Activated naive CD8-positive, alpha-beta T cell treated with anti-CD3 and anti-CD28 coated beads, Interleukin-2, amount 50 U/mL, for 16 hours (primary cell): ENCODE measurements at places on chromosomes 7 and 10.

GRCh38 chr10:91389636-91390512 is 20.3 kb upstream of the HECTD2 start:
- DNase-seq, result no peak

- no peak for DNase-seq
Observed at GRCh38 chr7:70608229-70608628, 523.7 kb upstream of the GALNT17 start.

DNA sequence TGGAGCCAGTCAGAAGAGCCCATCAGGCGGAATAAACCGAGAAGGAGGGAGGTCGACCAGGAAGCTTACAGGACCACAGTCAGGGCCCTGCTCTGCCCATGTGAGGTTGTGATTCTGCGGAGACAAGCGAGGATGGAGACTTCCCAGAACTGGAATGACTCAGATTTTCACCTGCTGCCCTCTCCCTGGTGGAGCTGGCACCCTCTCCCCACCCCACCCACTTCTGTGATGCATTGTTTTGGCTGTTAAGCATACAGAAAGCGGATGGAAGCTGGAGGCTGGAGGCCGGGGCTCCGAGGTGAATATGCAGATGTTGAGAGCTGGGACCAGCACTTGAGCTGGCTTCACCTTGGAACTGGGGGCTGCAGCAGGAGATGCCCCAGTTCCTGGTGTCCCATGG is 57.4 kb downstream of the NPTX2 start:
- no peak for DNase-seq

DNA sequence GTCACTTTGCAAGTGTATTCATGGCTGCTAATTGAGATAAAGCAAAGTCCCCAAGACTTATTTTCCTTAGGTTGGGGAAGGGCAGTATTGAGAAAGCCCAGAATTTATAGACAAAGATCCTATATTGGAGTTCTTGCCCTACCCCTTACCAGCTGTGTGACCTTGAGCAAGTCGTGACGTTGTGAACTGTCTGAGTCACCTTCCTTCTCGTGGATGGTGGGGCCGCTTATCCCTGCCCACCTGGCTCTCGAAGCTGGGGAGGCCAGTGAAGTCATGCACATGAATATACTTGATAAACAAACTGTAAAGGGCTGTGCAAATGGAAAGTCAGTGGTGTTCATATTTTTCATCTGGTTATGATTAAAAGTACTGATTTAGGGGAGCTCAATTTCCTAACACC is 127.4 kb downstream of the TACC2 start:
- DNase-seq, result no peak

- DNase-seq, result no peak
Observed at GRCh38 chr10:107728807-107729206, 564.3 kb upstream of the SORCS1 start.

DNA sequence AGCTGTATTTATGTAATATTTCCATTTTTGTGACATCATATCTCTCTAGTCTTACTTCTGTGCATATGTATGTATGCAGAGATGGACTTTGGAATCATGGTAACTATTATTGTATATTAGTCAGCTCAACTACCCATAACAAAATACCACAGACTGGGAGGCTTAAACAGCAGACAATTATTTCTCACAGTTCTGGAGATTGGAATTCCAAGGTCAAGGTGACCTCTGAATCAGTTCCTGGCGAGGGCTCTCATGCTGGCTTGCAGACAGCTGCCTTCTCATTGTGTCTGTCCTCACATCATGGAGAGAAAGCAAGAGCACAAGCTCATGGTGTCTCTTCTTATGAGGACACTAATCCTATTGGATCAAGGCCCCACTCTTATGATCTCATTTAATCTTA is 79.1 kb downstream of the RAMP3 start:
- DNase-seq, result no peak

DNA sequence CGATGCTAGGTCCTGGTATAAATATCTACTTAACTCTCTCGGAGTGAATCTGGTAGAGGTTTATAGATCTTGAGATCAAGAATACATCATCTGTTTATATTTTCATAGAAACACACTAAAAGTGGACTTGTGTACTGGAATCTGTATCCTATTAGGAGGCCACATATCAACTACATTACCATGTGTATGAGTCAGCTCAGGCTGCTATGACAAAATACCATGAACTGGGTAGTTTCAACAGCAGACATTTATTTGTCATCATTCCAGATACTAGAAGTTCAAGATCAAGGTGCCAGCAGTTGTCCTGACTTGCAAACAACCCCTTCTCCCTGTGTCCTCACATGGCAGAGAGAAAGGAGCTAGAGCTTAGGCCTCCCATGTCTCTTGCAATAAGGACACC is 113.9 kb upstream of the PFKP start:
- no peak for DNase-seq

DNA sequence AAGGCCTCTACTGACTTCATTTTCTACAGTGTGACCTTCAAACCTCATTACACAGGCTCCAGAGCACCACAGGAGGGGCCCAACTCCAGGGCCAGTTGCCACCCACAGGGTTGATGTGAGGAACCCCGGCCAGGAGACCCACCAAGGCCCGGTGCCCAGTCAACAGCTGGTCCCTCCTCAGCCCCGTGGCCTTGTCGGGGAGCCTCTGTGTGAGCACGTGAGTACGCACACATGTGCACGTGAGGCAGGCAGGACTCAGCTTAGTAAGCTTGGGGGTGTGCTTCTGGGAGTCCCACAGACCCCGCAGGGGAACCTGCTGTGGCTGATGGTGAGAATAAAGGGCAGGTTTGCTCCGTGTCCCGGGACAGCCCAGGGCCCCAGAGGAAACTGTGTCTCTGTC is 104.5 kb downstream of the VIPR2 start:
- DNase-seq, result no peak

DNA sequence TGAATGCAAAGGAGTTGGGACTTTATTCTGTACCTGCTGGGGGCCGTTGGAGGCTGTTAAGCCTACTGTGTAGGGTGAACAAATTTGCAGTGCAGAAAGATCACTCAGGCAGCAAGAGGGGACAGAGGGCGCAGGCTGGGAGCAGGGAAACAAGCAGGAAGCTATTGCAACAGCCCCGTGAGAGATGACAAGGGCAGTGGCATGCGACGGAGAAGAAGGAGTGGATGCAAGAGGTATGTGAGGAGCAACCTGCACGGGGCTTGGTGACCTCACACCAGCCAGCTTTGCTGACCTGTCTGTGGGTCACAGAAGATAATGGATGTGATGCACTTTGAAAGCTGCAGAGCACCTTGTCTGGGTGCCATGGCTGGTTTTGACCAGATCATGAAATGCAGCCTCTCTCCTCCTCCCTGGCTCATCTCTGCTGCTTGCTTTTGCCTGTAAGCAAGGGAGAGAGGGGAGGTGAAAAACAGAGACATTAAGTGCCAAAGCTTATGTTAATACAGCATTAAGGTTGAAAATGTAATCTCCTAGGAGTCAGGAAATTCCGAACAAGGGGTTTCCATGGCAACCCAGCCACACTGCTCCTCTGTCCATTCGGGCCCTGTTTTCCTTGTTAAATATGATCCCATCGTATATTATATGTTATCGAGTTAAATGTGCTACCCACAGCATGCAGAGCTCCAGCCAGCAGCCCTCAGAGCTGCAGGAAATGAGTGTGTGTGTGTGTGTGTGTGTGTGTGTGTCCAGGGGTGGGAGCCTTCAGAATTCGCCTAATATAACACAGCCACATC is 314.3 kb upstream of the ZMIZ1 start:
- DNase-seq, result no peak
